ENCODE measurements at places on chromosomes 1 and 21.

DNA sequence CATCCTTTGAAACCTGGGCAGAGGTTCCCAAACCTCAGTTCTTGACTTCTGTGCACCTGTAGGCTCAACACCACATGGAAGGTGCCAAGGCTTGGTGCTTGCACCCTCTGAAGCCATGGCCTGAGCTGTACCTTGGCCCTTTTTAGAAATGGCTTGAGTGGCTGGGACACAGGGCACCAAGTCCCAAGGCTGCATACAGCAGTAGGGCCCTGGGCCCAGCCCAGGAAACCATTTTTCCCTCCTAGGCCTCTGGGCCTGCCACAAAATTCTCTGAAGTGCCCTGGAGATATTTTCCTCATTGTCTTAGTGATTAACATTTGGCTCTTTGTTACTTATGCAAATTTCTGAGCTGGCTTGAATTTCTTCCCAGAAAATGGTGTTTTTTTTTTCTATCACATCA is 65.6 kb upstream of the ACTRT2 start:
- DNase-seq: no peak

DNA sequence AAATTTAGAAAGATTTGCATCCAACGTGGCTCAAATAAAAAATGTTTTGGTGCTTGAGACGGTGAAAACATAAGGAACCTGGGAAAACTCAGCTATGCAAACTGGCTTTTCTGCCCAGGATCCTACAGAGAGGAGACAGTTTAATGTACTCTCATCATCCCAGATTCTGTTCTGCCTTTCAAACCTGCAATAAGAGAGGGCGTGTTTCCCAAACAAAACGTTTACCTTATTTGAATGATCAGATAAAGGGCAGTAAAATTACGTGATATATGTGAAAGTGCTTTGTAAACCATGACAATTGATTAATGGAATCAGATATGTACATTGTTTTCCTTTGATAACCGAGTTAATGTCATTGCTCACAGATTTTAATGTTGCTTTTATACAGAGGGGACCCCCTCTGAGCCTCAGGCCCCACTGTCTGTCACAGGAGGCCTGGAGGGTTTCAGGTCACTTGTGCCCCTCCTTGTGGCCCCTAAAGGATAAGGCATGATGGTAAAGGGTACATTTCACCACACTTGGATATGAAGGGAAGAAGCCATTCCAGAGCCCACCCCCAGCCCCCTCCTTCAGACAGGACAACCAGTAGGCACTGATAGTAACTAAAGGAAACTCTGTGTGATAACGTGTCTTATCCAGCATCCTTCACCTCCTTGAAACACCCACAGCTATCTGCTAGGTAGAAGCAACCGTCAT is 157.6 kb downstream of the EDEM3 start:
- no peak for DNase-seq

DNA sequence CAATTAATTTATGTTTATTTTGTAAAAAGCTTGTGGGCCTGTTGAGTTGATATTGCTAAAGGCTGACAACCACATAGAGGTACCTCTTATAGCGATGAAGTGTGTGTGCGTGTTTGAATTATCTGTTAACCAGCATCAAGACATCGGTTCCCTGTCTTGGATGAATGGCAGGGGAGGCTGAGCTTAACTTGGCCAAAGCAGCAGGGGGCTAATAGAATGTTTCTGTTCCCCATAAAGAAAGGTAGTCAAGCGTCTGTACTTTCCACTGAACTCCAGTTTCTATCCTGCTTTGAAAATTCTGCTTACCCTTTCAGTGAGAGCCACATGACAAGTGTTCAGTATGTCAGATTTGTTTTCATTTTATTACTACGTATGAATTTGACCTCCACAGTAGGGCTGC is 63.0 kb downstream of the ROR1 start:
- no peak for DNase-seq

GRCh38 chr1:50208756-50209155 is 100.0 kb downstream of the ELAVL4 start:
- DNase-seq: no peak

GRCh38 chr1:161071886-161072371 is 2.2 kb upstream of the ARHGAP30 start:
- peak; percentile 77 for DNase-seq

DNA sequence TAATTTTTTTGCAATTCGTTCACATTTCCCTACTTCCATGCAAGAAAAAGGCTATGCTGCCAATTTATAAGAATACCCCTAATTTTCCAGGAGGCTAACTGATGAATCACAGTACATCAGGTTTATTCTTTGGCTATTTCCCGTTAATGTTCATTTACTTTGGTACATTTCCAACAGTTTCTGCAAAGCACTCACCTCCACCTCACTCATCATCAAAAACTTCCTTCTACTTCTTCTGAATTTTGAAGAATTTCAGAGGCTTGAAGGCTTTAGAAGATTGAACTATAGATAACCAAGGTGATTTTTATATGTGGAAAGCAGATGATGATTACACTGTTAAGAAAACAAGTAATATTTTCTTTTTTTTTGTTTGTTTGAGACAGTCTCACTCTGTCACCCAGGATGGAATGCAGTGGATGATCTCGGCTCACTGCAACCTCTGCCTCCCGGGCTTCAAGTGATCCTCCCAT is 60.5 kb upstream of the HP1BP3 start:
- no peak for DNase-seq

- no peak for DNase-seq
These were observed 343.0 kb downstream of the CAMTA1 start for GRCh38 chr1:7128293-7128692.

DNA sequence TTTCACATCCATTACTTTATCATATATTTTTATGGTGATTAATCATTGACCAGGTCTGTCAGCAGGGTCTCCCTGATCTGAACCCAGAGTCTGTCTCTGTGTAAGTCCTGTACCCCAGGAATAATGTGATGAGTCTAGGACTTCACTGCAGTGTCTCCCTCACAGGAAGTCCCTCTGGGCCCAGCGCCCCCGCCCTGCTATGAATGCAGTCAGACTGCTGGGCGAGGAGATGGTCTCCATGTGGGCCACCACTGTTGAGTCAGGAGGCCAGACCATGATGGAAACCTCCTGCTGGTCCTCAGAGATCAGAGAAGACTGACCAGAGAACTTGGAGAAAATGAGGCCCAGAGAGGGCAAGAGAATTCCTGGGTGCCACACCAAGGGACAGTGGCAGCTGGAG is 9.5 kb downstream of the TMEM222 start:
- DNase-seq: no peak

GRCh38 chr1:87329051-87329525 is 408 bp downstream of the LMO4 start:
- peak; percentile 65 for DNase-seq

- DNase-seq: no peak
These were observed 82.3 kb downstream of the TBX19 start for GRCh38 chr1:168362991-168363390.

GRCh38 chr1:10957133-10957532 is 55.3 kb upstream of the TARDBP start:
- DNase-seq: no peak

- no peak for DNase-seq
These were observed 42.4 kb downstream of the OLFML3 start for GRCh38 chr1:114021665-114022099.

GRCh38 chr21:15870819-15871218 is 141.0 kb downstream of the USP25 start:
- no peak for DNase-seq

GRCh38 chr1:17741052-17741451 is 14.1 kb upstream of the ACTL8 start:
- DNase-seq: no peak

- DNase-seq: no peak
These were observed 249.6 kb downstream of the COL11A1 start for GRCh38 chr1:102858695-102859094.

DNA sequence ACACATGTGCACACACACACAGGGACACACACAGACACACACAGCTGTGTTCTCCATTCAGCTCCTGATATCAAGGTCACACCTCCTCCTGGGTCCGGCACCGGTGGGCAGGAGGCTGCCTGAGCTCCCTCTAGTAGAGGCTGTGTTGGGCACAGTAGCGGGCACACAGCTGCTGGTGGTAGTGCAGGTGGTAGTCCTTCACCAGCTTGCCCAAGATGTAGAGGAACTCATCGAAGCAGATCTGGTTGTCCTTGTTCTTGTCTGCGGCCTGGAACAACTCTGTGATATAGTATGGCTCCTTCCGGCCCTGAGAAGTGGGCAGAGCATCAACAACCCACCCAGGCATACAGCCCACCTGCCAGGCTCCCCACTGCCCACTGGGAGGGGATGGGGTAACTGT is 5.6 kb upstream of the S100A8 start:
- DNase-seq: no peak

- DNase-seq: peak; percentile 78
These were observed 66.0 kb downstream of the BCAR3 start for GRCh38 chr1:93615582-93616150.

All from GM13977 (cell line).